ENCODE measurements at places on chromosomes 3 and 15. TPM values are rescaled to one million over a fixed set of nuclear protein-coding genes. Genes with fewer than 3 reads are reported as not detected.

DNA sequence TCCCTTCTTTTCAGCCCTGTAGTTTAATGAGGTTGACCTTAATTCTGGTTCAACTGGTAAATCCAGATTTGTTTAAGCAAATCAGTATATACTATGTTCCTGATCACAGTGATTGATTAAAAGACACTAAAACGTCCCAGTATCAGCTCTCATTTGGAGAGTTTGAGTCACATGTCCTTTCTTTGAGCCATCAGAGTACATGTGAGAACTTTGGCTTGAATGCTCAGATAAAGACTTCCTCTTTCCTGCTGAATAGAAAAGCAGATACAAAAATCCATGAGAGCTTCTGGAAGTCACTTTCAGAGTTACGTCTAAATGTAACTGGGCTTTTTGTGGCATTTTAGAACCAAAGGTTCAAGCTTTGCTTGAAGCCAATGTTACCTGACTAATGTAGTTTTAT, 341.8 kb upstream of the SATB1 start:
- no peak overlapping the region for H3K27ac ChIP-seq
- DNase-seq = no peak
- no peak overlapping the region for H3K4me3 ChIP-seq
- no peaks in the 10 kb centered on the region for H3K36me3 ChIP-seq
- H3K4me1 ChIP-seq = no peaks in the 10 kb centered on the region

GRCh38 chr3:102169915-102170479, 264.8 kb upstream of the ZPLD1 start:
- no peak overlapping the region for H3K4me3 ChIP-seq
- no peak overlapping the region for H3K27ac ChIP-seq
- H3K27me3 ChIP-seq = no peaks in the 10 kb centered on the region
- no peak for DNase-seq
- no peaks in the 10 kb centered on the region for H3K4me1 ChIP-seq
- H3K36me3 ChIP-seq = no peaks in the 10 kb centered on the region

- H3K4me3 ChIP-seq = no peak overlapping the region
- H3K36me3 ChIP-seq = no peaks in the 10 kb centered on the region
- H3K27me3 ChIP-seq = no peaks in the 10 kb centered on the region
- DNase-seq = peak; percentile 74
Observed at GRCh38 chr15:75694241-75695182, 18.1 kb downstream of the CSPG4 start.

DNA sequence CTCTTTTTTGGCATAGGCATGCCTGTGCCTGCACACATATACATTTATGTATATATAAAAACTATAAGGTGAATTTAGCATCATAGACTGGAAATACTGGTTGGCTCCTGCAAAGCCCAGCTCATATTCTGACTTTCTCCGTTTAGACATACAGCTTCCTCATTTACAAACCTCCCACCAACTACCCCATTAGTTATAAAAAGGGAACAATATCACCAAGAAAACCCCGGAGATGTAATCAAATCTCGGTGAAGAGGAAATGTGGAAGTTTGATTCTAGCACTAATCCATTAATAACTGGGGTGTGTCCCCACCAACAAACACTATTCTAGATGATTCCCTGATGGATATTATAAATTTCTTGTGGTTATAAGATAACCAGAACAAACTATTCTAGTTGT, 517.7 kb upstream of the TBL1XR1 start:
- no peak for DNase-seq
- H3K27ac ChIP-seq = no peak overlapping the region
- H3K4me3 ChIP-seq = no peak overlapping the region
- no peaks in the 10 kb centered on the region for H3K27me3 ChIP-seq

DNA sequence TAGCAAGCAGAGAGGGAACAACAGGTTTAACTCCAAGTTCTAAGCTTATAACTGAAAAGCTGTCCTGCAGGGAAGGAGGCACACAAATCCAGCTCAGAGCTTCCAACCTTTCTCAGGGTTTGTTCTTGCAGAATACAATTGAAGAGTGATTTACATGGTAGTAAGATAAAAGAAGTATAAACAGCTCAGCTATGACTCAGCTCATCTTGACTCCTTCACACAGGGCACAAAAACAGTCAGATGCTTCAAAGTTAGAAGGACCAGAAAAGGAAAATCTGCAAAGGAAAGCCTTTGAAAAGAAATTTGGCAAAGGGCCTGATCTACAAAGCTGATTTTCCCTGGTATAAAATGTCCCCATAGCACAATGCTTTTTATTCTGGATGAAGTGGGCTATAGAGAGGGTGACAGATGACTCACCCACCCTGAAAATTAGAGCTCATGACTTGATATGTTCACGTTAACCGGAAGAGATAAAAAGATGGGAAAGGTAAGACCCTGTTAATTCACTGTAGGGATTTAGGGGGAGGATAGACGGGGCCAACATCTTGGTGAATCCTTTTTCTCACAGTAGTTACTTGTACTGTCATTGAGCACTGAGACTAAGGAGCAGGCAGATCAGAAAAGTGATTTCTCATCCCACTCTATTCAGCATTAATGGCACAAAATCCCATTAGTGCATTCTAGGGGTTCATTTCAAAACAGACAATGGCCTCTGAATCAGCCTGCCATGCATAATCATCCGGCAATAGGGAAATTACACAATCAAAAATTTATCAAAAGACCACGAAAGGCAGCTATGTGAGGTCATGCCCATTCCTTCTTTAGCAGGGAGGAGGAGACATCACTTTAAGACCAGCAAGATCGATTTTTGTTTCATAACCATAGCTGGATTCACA, 143.5 kb downstream of the GAP43 start:
- H3K27ac ChIP-seq = no peak overlapping the region
- DNase-seq = no peak
- H3K36me3 ChIP-seq = no peaks in the 10 kb centered on the region
- no peak overlapping the region for H3K4me3 ChIP-seq

DNA sequence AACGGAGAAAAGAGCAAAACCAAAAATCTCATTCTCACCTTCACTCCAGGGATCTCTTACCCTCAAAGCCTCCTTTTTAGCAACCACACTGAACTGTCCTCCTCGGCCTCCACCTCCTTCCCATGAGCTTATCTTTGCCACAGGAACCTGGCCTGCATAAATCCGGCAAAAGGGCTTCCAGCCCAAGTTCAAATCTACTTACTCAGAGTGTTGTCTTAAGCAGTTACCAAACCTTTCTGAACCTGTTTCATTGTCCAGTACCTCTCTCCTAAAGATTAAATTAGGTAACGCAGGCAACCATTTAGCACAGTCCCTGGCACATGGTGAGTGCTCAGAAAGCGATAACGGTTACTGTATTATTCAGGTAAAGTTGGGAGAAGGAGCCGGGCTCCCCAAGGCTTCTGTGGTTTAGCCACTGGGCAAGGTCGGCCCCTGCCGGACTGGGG, 777 bp downstream of the CIB1 start:
- peaks cover 52% of the 10 kb centered on the region for H3K4me1 ChIP-seq
- H3K36me3 ChIP-seq = peaks cover 49% of the 10 kb centered on the region
- H3K27me3 ChIP-seq = no peaks in the 10 kb centered on the region
- DNase-seq = no peak

DNA sequence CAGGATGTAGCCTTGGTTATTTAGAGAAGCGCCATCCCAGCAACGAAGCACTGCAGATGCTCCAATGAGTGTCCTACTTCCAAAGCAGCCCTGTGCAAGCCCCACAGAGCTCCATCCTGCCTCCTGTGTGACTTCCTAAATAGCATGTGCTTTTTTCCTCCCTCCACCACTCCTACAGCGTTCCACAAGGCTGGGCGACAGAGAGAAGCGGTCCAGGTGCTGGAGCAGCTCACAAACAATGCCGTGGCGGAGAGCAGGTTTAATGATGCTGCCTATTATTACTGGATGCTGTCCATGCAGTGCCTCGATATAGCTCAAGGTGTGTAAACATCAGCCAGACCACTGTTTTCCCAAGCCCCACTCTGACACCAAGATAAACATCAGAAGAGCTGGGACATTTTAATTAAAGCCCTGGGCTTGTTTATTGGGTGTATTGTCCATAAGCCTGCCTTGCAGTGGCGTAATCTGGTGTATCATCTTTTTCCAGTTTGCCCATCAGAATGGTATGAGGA, 22.2 kb upstream of the RHO start:
- no peak overlapping the region for H3K4me3 ChIP-seq
- peak; percentile 32 for DNase-seq
- H3K27me3 ChIP-seq = no peaks in the 10 kb centered on the region
- H3K36me3 ChIP-seq = no peaks in the 10 kb centered on the region
- no peak overlapping the region for H3K27ac ChIP-seq
- H3K4me1 ChIP-seq = no peaks in the 10 kb centered on the region

- H3K36me3 ChIP-seq = no peaks in the 10 kb centered on the region
- no peak overlapping the region for H3K27ac ChIP-seq
- H3K4me3 ChIP-seq = no peak overlapping the region
- H3K27me3 ChIP-seq = no peaks in the 10 kb centered on the region
Observed at GRCh38 chr3:16058521-16058920, 116.0 kb upstream of the GALNT15 start.

GRCh38 chr15:92200891-92201290, 192.8 kb upstream of the ST8SIA2 start:
- H3K4me3 ChIP-seq = no peak overlapping the region
- H3K27ac ChIP-seq = no peak overlapping the region
- no peaks in the 10 kb centered on the region for H3K27me3 ChIP-seq

Gene TMED3
- total RNA-seq = 28.6 TPM

Gene HCN4
- not detected for total RNA-seq

Gene GOLGA6L10
- total RNA-seq = 1.4 TPM

Gene EHHADH
- 15.0 TPM for total RNA-seq

Gene UBE2Q2
- total RNA-seq = 22.9 TPM

Gene TLNRD1
- total RNA-seq = 53.3 TPM

Gene BTLA
- total RNA-seq = 18.0 TPM
